Hematopoietic multipotent progenitor cell treated with erythropoietin and hydrocortisone succinate and interleukin-3 and kit ligand, for 4 days (in vitro differentiated cells): ENCODE measurements at places on chromosomes 3 and 15.
A peak's percentile ranks its signal among the peaks of the same experiment; 100 is the strongest.

DNA sequence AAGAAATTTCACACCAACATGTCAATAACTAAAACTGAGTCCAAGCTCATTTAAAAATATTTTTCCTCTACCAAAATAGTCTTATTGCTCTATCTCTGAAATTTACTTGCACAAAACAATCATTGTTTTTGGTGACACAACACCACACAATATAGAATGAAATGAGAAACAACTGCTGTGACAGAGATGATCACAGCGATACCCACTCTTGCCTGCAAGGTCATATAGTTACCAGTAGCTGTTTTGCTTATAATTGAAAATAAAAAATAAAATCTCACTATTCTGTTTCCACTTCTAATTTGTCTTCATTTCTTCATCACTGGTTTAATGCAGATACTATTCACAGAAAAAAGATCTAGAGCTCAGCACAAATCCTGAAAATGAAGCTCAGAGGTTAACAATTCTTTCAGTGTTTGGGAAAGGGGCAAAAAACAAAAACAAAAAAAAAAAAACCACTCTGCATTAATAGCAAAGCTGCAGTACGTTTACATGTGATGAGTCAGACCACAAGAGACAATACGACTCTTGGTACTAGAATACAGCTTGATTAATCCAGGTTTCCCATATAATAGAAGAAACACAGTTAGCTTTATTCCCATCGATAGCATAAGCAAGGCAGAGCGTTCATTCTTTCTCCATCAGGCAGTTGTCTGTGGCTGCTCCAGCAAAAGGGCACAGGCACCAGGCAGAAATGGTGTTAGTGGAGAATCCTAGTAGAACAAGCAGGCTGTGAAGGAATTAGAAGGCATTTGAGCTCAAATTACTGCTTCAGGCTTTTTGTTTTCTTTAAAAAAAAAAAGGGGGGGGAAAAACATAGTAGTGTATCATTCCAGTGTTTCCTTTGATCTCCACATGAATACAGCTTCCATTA, 773 bp downstream of the ANKRD28 start:
- DNase-seq = peak; percentile 44

- DNase-seq = no peak
Measured at GRCh38 chr3:156271508-156271907, 151.1 kb downstream of the KCNAB1 start.

- DNase-seq = no peak
Measured at GRCh38 chr15:26128611-26129140, 265.5 kb upstream of the ATP10A start.

DNA sequence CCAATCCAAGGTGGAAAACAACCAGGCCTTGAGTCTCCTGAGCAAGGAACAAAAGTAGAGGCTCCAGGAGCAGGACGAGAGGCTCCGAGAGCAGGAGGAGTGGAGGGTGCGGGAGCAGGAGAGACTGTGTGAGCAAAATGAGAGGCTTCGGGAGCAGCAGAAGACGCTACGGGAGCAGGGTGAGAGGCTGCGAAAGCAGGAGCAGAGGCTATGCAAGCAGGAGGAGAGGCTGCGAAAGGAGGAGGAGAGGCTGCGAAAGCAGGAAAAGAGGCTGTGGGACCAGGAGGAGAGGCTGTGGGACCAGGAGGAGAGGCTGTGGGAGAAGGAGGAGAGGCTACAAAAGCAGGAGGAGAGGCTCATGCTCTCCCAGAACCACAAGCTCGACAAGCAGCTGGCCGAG, 60.3 kb upstream of the UBE2Q2 start:
- DNase-seq = no peak

DNA sequence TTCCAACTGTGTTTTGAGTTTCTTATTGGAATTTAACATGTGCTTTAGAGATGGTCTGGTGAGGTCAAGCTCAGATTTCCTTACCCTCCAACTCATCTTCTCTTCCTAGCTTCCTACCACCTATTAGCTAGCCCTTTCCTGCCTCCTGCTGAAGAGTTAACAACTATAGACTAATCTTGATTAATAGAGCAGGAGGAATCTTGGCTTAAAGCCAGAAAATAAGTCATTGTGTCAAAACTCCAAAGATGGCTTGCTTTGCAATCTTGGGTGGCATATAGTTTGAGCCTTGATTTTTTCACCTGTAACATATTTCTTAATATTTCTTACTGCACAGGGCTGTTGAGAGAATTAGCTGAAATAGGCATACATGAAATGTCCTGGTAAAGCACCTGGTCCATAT, 27.3 kb downstream of the BCL2L10 start:
- no peak for DNase-seq

DNA sequence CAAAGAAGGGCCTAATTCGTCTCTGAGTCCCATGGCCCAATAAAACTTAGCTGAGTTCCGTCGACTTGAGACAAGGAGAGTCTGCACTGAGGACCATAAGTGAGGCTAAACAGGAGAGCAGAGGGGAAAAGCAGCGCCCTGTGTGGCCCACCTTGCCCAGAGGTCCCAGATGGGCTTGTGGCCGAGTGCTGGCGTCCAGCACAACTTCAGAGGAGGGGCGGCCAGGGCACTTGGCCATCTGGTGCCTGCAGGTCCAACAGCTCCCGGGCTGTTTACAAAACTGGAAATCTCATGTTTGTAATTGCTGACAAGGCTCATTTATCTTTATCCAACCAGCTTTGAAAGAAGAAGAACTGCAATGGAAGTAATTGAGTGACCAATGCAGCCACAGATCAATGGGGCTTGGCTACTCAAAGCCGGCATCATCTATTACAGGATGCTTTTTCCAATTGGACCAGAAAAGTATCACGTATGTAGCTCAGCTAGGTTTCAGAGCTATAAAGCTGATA, 306.3 kb downstream of the OCA2 start:
- DNase-seq = no peak

DNA sequence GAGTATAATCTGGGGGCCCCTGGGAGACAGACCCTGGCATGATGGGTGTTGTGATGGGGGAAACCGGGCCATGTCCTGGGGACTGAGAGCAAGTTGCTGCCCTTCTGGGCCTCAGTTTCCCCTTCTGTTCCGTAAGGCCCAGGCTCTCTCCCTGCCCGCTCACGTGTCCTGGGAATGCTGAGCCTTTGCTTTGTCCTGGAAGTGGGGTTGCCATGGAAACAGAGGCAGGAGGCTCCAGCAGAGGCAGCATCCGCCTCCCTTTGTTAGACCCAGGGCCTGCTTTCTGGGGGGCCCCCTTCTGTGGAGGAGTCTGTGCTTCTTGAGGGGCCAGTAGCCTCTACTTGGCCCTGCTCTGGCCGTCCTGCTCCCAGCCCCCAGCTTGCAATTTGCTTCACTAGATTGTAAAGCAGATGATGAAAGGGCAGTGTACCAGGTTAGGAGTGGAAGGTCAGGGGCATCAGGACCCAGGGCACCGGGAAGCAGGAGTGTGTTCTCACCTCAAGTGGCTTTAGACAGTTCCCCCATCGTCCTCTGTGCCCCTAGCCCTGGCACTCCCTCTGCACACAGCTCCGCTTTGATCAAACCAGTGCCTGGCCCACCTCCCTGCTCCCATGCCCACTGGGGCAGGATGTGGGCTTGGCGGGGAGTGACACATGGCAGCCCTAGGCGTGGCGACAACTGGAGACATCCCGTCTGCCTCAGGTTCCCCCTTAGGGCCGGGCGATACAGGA, 105.6 kb downstream of the FBLN2 start:
- peak; percentile 33 for DNase-seq

GRCh38 chr3:79012530-79012913, 755.3 kb downstream of the ROBO1 start:
- DNase-seq = no peak

- DNase-seq = no peak
Measured at GRCh38 chr15:87755226-87755625, 501.3 kb downstream of the NTRK3 start.

- no peak for DNase-seq
Measured at GRCh38 chr3:32453346-32453745, 49.3 kb downstream of the CMTM6 start.

DNA sequence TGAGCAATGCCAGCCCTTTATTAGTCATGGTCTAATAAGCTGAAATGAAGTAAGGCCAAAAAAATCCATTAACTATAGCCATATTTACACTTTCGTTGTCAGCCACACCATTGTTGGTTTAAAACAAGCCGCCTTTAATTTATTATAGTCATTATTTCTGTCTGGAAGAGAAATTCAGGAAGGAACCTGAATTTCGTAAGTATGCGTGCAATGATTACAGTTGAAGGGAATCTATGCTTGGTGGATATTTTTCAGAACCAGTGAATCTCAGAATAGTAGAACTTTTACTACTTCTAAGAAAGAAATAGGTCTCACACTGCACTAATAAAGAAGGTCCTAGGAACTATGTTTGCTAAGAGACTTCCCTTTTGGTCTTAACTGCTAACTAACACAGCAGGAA, 59.1 kb downstream of the FAM43A start:
- DNase-seq = peak; percentile 17

DNA sequence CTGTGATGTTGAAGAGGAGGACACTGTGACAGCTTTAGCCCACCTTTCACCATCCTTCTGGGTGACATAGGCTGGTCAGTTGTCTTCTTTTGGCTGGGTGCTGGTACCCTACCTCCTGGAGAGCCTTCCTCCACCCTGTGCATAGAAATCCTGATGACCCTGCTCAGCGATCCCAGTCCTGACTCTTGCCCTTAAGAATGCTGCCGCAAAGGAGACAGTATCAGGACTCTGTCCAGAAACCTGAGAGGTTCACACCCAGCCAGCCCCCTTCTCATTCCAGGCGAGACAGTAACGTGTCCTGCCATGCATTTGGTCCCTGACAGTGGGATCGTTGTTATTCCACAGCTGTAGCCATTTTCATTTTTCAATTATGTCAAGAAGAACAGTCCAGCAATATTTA, 312.8 kb upstream of the CHRM5 start:
- DNase-seq = no peak
